ENCODE measurements at places on chromosomes 12 and 14.

GRCh38 chr14:97791906-97792305, 994.7 kb downstream of the VRK1 start:
- DNase-seq, result no peak

DNA sequence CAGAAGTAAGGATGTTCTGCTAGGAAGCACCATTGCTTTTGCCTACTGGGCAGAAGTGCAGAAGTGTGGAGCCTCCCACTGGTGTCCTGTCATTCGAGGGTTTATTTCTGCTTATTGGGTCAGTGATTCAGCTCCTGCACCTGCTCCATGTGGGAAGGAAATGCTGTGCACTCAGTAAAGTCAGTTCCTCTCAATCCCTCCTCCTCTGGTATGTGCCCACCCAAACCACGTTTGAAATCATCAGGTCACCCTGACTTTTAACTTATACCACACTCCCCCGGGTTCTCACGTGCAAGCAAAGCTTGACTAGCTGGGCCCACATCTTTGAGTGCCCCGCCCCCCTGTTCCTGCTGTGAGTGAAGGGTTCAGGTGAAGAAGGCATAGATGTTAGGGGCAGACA, 223.7 kb downstream of the CHST11 start:
- peak; percentile 87 for DNase-seq

- DNase-seq, result peak; percentile 15
These were observed 10.3 kb upstream of the LRRC23 start for GRCh38 chr12:6894321-6894720.

DNA sequence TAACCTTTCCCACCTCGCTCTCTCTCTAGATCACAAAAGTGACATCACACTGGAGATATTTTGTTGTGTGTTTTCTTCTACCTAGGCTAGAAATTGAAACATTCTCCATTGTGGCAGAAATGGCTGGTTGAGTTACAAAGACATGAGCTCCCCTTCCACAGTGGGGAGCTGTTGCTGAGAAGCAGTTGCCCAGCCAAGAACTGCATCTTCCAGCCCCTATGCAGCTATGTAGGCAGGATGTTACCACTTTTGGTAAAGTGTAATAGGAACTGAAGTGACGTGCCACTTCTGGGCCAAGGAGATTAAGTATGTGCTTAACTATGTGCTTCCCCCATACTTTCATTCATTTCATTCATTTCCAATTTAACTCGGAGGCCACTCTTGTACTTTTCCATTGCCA, 138.7 kb upstream of the E2F7 start:
- no peak for DNase-seq

DNA sequence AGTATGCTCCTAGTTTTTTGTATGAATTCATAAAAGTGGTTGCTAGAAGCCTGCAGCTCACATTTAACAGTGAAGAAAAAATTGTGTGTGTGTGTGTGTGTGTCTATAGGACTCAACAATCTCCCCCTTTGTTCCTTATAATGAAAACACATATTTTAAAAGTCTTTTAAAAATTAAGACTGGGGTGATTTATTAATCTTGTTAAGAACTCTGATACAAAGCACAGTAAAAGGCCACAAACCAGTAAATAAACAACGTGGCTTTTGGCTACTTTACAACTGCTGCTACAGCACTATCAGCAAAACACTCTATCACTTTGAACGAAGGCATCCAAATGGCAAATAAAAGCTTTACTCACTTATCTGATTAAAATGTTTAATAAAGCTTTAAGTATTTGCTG, 594 bp upstream of the VCPKMT start:
- DNase-seq, result no peak

- DNase-seq, result no peak
These were observed 217.7 kb downstream of the SLC15A4 start for GRCh38 chr12:128606051-128606450.

DNA sequence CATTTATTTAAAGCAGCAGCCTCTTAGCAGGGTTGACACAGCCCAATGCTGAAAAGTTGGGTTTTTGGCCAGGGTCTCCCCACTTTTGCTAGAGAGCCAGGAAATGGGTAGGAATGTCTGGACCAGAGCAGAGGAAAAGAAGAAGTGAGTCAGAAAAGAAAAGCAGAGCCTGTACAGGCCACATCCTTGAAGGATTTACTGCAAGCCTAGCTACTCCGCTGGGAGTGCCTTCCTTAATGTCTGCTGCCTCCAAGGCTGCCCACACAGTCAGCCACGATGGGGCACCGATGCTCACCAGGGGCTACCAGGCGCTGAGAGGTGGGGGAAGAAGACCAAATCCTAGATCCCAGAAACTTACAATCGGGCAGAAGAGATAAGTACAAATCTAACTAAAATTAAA, 139.2 kb downstream of the C12orf75 start:
- no peak for DNase-seq

- no peak for DNase-seq
These were observed 1013.1 kb upstream of the TMEM132C start for GRCh38 chr12:127253797-127254327.
